Left lobe of liver (tissue), 2 donors: ENCODE measurements at places on chromosomes 7 and 10.
A peak's percentile ranks its signal among the peaks of the same experiment; 100 is the strongest.

- DNase-seq, result no peak
These were observed 202.1 kb downstream of the COBL start for GRCh38 chr7:51114501-51114900.

GRCh38 chr7:13770305-13770704 lies 219.2 kb downstream of the ETV1 start:
- DNase-seq, result no peak

DNA sequence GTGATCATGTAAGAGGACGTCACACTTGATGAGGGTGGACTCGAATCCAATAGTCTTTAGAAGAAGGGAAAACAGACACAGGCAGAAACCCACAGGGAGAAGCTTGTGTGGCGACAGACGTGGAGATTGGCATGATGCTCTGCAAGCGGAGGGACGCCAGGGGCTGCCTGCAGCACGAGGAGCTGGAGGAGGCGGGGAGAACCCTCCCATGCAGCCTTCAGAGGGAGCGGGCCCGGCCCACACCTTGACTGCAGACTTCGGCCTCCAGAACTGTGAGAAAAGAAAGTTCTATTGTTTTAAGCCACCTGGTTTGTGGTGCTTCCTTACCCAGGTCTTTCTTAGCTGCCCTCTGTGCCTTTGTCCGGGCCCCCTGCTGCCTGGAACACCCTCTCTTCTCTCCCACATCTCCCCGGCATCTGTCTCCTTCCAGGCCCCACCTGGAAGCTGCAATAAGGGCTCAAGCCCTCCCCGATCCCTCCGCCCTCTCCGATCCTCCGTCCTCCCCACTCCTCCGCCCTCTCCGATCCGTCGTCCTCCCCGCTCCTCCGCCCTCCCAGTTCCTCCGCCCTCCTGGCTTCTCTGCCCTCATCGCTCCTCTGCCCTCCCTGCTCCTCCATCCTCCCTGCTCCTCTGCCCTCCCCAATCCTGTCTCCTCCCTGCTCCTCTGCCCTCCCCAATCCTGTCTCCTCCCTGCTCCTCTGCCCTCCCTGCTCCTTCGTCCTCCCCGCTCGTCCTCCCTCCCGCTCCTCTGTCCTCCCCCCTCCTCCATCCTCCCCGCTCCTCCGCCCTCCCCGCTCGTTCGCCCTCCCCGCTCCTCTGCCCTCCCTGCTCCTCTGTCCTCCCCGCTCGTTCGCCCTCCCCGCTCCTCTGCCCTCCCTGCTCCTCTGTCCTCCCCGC lies 17.4 kb upstream of the PRKAG2 start:
- no peak for DNase-seq

DNA sequence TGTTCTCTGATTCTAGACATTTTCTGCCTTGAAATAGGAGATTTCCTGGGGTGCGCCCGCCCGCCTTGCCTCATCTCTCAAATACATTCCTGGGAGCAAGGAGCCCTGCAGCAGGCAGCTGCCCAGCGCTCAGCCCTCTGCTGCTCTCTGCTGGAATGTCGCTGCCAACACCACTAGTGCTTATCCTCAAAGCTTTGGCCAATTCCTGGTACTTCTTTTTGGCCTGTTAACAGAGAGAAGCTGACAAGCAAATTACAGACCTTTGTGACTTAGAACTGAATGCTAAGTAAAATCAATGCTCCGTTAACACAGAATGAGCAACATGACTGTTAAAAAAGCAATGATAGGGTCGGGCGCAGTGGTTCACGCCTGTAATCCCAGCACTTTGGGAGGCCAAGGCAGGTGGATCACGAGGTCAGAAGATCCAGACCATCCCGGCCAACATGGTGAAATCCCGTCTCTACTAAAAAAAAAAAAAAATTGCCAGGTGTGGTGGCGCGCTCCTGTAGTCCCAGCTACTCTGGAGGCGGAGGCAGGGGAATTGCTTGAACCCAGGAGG lies 41.9 kb upstream of the SYPL1 start:
- peak; percentile 82 for DNase-seq

GRCh38 chr10:94205396-94205831 lies 157.3 kb downstream of the NOC3L start:
- DNase-seq, result peak; percentile 69

DNA sequence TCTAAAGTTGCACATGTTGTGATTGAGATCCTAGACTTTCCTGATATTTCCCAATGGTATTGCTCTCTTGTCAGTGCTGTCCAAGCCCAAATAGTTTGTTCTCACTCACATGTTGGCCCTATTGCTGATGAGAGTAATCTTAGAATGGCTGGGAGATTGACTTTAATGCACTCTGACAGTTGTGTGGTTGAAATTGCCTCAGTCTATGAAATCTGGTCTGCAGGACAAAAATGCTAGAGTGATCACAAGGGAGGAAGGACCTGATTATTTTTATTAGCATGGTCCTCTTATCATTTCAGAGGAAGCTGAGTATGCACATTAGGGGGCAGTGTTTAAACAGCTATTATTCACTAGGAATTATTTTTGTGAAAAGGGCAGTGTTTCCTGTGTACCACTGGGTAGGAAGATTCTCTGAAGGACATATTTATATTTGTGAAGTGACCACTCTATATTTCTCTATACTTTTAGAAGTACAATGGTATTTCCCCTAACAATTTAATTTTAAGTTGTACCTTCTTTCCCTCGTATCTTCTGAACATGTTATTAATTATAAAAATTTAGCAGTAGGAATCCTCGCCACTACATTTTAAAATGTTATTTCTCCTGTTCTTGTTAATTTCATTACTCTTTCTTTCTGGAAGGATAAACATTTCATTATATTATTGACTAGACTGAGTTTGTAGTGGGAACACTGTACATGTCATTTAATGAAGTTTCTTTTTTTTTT lies 64.4 kb downstream of the SUGCT start:
- DNase-seq, result no peak

DNA sequence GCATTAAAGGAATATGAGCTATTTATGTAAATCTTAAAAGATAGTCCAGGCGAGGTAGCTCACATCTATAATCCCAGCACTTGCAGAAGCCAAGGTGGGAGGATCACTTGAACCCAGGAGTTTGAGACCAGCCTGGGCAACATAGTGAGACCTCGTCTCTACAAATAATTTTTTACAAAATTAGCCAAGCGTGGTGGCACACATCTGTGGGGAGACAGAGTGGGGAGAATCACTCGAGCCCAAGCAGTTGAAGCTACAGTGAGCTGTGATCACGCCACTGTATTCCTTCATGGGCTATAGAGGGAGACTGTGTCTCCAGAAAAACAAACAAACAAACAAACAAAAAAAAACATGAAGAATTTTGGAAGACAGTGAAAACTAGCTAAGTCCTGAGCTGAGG lies 28.4 kb downstream of the HERC4 start:
- no peak for DNase-seq

DNA sequence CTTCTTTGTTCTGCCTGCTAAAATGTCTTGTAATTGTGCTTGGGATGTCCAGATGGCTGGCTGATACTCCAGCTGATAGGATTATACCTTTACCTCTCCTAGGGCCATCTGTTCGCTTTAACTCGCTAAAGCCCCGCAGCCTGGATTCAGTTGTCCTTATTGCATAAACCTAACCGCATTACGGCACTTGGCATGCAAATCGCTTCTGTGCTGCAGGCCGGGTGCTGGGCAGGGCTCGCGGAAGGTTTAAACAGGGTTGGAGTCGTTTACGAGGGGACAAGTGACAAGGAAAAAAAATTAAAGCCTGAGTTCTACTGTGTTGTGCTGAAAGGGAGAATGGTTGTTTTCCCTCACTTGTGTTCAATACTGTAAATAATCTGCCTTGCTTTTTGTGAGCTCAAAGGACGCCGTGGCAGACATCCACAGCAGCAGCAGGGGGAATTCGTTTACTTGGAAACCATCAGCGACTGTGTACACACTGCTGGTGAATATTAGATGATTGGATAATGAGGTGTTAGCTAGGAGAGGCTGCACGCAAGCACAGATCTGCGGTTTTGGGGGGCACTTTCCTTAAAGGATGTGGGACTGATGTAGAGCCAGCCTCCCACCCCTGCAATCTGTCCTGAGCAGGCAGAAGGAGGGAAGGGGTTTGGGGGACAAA lies 93.0 kb downstream of the EBF3 start:
- no peak for DNase-seq

DNA sequence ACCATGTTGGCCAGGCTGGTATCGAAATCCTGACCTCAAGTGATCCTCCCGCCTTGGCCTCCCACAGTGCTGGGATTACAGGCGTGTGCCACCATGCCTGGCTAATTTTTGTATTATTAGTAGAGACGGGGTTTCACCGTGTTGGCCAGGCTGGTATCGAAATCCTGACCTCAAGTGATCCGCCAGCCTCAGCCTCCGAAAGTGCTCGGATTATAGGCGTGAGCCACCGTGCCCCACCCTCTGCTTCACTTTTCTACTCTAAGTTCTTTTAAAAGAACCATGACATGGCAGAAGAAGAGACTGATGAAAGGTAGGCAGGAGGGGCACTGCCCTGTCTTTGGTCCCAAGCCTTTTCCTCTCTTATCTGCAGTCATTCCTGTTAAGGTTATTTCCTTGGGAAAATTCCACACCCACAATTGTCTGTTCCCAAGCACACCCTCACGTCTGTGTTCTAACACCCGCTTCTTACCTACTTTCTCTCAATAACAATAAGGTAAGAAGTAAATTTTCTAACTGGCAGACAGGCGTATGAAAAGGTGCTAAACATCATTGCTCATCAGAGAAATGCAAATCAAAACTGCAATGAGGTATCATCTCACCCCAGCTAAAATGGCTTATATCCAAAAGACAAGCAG lies 291.7 kb downstream of the DPP6 start:
- no peak for DNase-seq

DNA sequence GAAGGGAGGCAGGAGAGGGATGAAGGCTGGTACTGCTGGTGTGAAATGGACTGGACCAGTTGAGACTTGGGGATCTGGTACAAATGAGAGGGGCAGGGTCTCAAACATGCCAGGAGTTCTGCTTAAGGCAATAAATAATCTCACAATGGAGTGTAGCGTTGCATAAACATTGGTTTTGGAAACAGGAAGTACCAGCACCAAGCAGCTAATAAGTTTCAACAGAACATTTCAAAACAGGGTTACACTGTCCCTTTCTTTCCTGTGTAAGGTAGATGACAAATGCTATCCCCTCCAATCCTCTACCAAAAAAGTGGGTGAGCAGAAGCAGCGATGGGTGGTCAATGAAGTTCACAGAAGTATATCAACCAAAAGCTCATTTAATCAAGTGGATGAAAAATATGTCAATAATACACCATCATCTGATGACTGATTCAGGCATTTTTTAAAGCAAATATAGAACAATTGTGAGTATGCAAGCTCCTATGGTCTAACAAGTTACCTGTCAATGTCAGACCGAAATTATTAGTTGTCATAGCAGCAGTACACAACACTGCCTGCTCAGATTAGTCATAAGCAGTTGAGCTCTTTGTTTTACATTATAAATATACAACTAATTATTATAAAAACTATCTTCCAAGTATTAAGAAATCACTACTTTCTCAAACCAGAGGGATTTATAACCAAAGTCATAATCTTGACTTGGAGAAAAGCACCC lies 220.0 kb downstream of the FAM107B start:
- DNase-seq, result no peak

GRCh38 chr10:103626178-103626577 lies 132.7 kb downstream of the NEURL1 start:
- no peak for DNase-seq

- DNase-seq, result no peak
These were observed 6.1 kb downstream of the GPER1 start for GRCh38 chr7:1093916-1094508.

GRCh38 chr10:29691564-29692072 lies 56.8 kb upstream of the SVIL start:
- DNase-seq, result no peak

DNA sequence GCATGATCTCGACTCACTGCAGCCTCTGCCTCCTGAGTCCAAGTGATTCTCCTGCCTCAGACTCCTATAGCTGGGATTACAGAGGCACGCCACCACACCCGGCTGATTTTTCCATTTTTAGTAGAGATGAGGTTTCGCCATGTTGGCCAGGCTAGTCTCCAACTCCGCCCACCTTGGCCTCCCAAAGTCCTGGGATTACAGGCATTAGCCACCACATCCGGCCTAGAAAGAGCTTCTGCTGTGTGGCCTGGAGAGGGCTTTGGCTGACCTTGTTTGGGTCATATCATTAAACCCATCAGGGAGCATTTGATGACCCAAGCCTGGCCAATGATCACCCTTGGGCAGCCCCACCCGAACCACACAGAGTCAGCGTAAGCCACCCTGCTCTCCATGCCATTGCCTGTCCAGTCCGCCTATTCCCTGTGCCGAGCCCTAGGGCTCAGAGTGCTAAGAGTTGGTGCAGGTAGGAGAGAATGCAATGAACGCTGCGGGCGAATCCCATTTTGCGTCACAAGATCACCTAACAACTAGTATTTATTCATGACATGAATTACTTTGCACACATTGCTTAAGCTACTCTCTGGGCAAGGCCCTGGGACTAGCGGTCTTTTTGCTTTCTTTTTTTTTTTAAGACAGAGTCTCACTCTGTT lies 22.3 kb upstream of the GDI2 start:
- DNase-seq, result no peak

- DNase-seq, result no peak
These were observed 103.9 kb upstream of the POT1 start for GRCh38 chr7:125033506-125033905.

GRCh38 chr7:134891696-134892678 lies 94.3 kb upstream of the AGBL3 start:
- DNase-seq, result peak; percentile 68

DNA sequence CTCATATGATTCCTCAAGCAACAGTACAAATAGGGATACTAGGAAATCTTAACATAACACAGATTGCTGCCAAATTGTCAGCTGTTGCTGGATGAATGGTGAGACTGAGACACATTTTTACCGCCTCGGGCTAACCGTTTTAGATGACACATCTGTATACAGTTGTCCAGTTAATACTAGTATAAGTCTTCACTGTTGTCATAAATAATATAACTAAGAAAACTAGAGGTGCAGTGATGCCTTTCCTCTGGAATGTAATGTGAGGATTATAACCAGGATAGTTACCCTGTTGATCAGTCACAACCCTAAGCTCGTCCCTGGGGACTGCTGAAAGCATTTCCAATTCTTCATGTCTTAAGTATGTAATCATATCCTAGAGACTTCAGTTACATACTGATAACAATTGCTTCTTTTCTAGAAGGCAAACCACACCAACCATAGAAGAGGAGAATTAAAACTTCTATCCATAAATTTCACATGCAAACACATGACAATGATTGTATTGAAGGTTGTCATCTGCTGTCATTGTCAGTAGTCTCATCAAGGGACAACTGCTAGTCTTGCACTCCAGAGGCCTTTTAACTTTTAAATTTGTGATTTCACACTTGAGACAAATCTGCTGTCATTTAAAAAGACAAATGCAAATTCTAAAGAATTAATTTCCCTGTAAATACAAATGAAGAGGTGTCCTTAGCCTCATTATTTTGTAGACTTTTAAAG lies 100.4 kb upstream of the SEMA3D start:
- no peak for DNase-seq

DNA sequence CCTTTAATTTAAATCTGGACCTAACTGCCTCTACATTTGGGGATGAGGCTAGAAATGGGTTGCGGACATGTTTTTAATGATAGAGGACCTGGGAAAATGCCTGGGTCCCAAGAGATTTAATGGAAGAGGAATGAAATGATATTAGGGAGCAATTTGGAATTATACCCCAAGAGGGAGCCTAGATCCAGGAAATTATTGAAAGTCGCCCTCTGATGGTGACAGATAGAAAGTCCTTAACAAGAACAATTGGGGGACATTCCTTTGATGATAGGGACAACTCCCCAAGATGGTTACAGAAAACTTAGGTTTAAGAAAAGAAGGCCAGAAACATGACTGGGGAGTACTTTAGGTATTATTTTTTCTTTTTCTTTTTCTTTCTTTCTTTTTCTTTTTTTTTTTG lies 9.5 kb upstream of the TSGA13 start:
- DNase-seq, result no peak

- DNase-seq, result no peak
These were observed 123.2 kb upstream of the CACNA2D1 start for GRCh38 chr7:82566752-82567151.

GRCh38 chr10:4012848-4013247 lies 227.8 kb upstream of the KLF6 start:
- DNase-seq, result no peak
